GM23338 (cell line): ENCODE measurements at places on chromosomes 6 and 20. TPM values are rescaled to one million over a fixed set of nuclear protein-coding genes. Genes with fewer than 3 reads are reported as not detected.
A peak's percentile ranks its signal among the peaks of the same experiment; 100 is the strongest.

Gene INSM1
- total RNA-seq: 1.2 and 2.2 TPM in 2 replicates

Gene MCHR2
- not detected in 2 replicates for total RNA-seq

Gene SRPK1
- 153 and 175 TPM in 2 replicates for total RNA-seq

Gene OR12D3
- total RNA-seq: not detected in 2 replicates

GRCh38 chr6:1700278-1700967, 90.7 kb downstream of the FOXC1 start:
- no peak overlapping the region for H3K27ac ChIP-seq
- DNase-seq: no peak
- no peaks in the 10 kb centered on the region for H3K27me3 ChIP-seq
- no peaks in the 10 kb centered on the region for H3K4me1 ChIP-seq

GRCh38 chr6:167577891-167578361, 248.8 kb upstream of the AFDN start:
- no peaks in the 10 kb centered on the region for H3K36me3 ChIP-seq
- no peaks in the 10 kb centered on the region for H3K27me3 ChIP-seq
- H3K4me1 ChIP-seq: no peaks in the 10 kb centered on the region
- H3K27ac ChIP-seq: no peak overlapping the region
- DNase-seq: no peak
- no peak overlapping the region for H3K4me3 ChIP-seq

DNA sequence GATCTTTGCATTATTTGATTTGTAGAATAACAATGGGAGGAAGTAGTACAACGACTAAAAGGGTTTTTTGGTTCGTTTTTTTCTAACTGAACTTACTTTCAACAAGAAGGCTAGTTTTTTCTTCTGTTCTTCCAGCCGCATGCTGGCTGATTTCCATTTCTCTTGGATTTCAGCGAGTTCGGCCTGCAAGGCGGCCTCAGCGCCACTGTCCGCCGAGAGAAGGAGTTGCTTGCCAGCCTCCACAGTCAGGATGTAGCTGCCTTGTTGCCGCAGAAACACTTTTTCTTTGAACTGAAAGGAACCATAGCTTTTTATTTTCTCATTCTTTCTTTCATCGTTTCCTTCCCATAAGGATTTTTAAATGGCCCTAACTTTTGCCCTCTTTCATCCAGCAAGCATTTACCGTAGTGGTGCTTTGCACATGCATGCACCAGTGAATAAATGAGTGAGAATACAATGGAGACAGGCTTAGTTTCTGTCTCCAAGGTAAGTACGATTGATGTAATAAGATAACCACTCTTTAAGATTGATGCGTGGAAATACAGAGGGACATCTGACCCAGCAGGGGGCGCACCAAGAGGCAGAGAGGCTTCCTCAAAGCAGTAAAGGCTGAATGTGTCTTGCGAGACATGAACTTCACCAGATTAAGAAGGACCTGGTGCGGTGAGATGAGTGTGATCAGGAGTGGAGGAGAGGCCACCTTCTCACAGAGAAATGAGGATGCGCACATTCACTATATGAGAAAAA, 398.8 kb downstream of the ESR1 start:
- H3K36me3 ChIP-seq: no peaks in the 10 kb centered on the region
- no peaks in the 10 kb centered on the region for H3K4me1 ChIP-seq
- no peaks in the 10 kb centered on the region for H3K27me3 ChIP-seq
- no peak overlapping the region for H3K27ac ChIP-seq
- H3K4me3 ChIP-seq: no peak overlapping the region
- peak; percentile 71 for DNase-seq

- H3K36me3 ChIP-seq: no peaks in the 10 kb centered on the region
- H3K27ac ChIP-seq: no peak overlapping the region
- DNase-seq: no peak
- no peak overlapping the region for H3K4me3 ChIP-seq
- H3K4me1 ChIP-seq: no peaks in the 10 kb centered on the region
Measured at GRCh38 chr20:54190217-54190616, 16.4 kb upstream of the CYP24A1 start.

GRCh38 chr20:25309395-25310267, 61.7 kb downstream of the PYGB start:
- 0 out of 2 replicates have a peak, but pooled peaks cover 4% of the 10 kb centered on the region for H3K36me3 ChIP-seq
- no peak for DNase-seq
- no peak overlapping the region for H3K27ac ChIP-seq
- H3K4me1 ChIP-seq: no peaks in the 10 kb centered on the region
- no peak overlapping the region for H3K4me3 ChIP-seq

GRCh38 chr20:12829170-12829569, 179.6 kb upstream of the SPTLC3 start:
- no peaks in the 10 kb centered on the region for H3K36me3 ChIP-seq
- no peak overlapping the region for H3K27ac ChIP-seq
- DNase-seq: no peak
- H3K4me3 ChIP-seq: no peak overlapping the region
- H3K27me3 ChIP-seq: no peaks in the 10 kb centered on the region
- H3K4me1 ChIP-seq: no peaks in the 10 kb centered on the region

- H3K27me3 ChIP-seq: no peaks in the 10 kb centered on the region
- H3K4me3 ChIP-seq: no peak overlapping the region
- H3K36me3 ChIP-seq: no peaks in the 10 kb centered on the region
- DNase-seq: no peak
- H3K27ac ChIP-seq: no peak overlapping the region
Measured at GRCh38 chr6:927157-927556, 234.2 kb upstream of the EXOC2 start.
